ENCODE measurements at places on chromosomes 3 and 15. TPM values are rescaled to one million over a fixed set of nuclear protein-coding genes. Genes with fewer than 3 reads are reported as not detected.

The SEMA3G gene
- 0.07 TPM for total RNA-seq

The ERICH6 gene
- total RNA-seq = not detected

The TRH gene
- total RNA-seq = not detected

The GPR27 gene
- 2.1 TPM for total RNA-seq

The GOLGA6B gene
- total RNA-seq = not detected

The ADAMTS9 gene
- total RNA-seq = 0.87 TPM

The CAMK2N2 gene
- 1.3 TPM for total RNA-seq

The ALPK3 gene
- 0.11 TPM for total RNA-seq

The ENTPD3 gene
- total RNA-seq = not detected

The PLXNA1 gene
- total RNA-seq = 20.5 TPM

The ZNF35 gene
- 7.3 TPM for total RNA-seq

The CHRNA3 gene
- 0.35 TPM for total RNA-seq

The RPUSD3 gene
- 39.8 TPM for total RNA-seq

The SPG11 gene
- 8.4 TPM for total RNA-seq

The IL5RA gene
- total RNA-seq = not detected

The MYEF2 gene
- total RNA-seq = 17.5 TPM

The EMC7 gene
- total RNA-seq = 154 TPM

The TMEM207 gene
- total RNA-seq = not detected

The PRTG gene
- total RNA-seq = 9.6 TPM

The SHC4 gene
- total RNA-seq = 1.3 TPM

The DNAH12 gene
- 0.02 TPM for total RNA-seq

The PLA2G4D gene
- not detected for total RNA-seq

The GOLGA8J gene
- not detected for total RNA-seq

The SPSB4 gene
- total RNA-seq = 0.20 TPM

The FBXO40 gene
- not detected for total RNA-seq

The TTC23 gene
- 9.4 TPM for total RNA-seq

The IREB2 gene
- 31.4 TPM for total RNA-seq

The ESYT3 gene
- 0.64 TPM for total RNA-seq

The ZNF501 gene
- not detected for total RNA-seq

The NIT2 gene
- 87.7 TPM for total RNA-seq

The SNAP23 gene
- 42.0 TPM for total RNA-seq

The CTXN2 gene
- not detected for total RNA-seq

The MED12L gene
- total RNA-seq = 0.50 TPM

The CPLX3 gene
- not detected for total RNA-seq

The PLCD1 gene
- total RNA-seq = 4.4 TPM

The SCAANT1 gene
- total RNA-seq = not detected

The AGBL1 gene
- total RNA-seq = not detected

All from A549 treated with RU486 at 1 μM for 4 hours (cell line).